HL-60 (cell line): ENCODE measurements at places on chromosomes 12 and 14.

- peak; percentile 79 for DNase-seq
Measured at GRCh38 chr14:24113801-24114531, 611 bp upstream of the DCAF11 start.

DNA sequence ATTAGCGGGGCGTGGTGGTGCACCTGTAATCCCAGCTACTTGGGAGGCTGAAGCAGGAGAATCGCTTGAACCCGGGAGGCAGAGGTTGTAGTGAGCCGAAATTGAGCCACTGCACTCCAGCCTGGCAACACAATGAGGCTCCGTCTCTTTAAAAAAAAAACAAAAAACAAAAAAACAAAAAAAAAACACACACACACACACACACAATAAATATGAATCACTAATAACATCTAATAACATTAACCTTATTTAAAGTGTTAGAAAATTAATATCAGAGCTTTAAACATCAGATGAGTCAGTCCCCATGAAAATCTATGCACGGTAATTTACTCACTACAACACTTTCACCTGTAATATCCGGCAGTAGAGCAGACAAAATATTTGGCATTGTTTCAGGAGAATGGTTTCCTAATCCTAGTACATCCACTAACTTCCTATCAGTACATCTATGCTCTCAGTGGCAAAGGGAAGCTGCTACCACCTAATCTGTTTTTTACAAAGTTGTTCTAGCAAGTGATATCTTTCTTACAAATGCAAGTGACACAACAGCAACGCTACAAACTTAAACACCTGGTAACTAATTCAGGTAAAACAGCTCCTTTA lies 36.2 kb downstream of the MED13L start:
- no peak for DNase-seq

- no peak for DNase-seq
Measured at GRCh38 chr12:14951851-14952250, 9.6 kb downstream of the ARHGDIB start.

- no peak for DNase-seq
Measured at GRCh38 chr14:72970058-72970630, 43.9 kb downstream of the DCAF4 start.

GRCh38 chr14:95240859-95241813 lies 78.6 kb downstream of the CLMN start:
- DNase-seq = no peak

- no peak for DNase-seq
Measured at GRCh38 chr12:6735448-6736191, 11.8 kb downstream of the COPS7A start.

DNA sequence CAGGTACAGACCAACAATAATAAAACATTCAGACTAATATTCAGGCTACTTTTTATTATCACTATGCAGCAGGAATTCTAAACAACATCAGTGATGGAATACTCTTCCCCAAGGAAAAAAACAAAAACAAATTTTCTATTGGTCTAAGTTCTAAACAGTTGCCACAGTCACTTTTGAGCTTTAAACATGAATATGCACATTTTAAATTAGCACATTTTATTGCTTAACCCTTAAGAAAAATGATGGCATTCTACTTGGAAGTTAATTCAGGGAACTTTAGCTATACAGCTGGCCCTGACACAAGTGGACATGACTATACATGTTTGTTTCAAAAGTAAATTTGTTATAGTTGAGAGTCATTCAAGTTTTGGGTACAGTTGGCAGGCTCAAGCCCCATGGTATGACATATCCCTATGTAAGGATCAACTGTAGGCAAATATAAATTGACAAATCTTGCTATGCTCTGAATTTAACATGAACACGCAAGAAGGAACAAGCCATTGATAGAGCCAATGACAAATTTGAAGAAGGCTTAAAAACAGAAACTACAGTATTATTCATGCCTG lies 224.3 kb upstream of the AMIGO2 start:
- DNase-seq = no peak

DNA sequence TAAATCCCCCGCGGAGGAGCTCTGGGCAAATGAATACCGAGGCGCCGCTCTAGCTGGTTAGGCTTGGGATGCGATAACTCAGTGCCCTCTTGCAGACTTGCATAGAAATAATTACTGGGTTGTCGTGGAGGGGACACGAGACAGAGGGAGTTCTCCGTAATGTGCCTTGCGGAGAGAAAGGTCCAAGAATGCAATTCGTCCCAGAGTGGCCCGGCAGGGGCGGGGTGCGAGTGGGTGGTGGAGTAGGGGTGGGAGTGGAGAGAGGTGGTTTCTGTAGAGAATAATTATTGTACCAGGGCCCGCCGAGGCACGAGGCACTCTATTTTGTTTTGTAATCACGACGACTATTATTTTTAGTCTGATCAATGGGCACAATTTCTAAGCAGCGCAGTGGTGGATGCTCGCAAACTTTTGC lies 2.5 kb upstream of the TBX5 start:
- DNase-seq = no peak

DNA sequence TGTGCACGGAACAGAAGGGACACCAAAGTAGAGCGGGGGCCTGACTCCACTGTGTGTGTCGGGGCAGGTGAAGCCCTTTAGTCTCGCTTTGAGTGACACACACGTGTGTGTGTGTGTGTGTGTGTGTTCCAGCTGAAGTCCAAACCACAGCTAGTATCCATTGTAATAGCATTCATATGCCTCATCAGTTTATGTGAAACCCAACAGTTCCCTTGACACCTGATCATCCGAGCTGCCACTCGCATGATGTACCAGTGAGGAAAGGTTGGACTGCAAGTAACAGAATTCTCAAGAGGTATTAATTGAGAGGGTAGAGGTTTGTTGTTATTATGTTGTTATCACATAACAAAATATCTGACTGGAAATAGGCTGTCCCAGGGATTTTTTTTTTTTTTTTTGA lies 16.4 kb downstream of the CCDC63 start:
- no peak for DNase-seq

DNA sequence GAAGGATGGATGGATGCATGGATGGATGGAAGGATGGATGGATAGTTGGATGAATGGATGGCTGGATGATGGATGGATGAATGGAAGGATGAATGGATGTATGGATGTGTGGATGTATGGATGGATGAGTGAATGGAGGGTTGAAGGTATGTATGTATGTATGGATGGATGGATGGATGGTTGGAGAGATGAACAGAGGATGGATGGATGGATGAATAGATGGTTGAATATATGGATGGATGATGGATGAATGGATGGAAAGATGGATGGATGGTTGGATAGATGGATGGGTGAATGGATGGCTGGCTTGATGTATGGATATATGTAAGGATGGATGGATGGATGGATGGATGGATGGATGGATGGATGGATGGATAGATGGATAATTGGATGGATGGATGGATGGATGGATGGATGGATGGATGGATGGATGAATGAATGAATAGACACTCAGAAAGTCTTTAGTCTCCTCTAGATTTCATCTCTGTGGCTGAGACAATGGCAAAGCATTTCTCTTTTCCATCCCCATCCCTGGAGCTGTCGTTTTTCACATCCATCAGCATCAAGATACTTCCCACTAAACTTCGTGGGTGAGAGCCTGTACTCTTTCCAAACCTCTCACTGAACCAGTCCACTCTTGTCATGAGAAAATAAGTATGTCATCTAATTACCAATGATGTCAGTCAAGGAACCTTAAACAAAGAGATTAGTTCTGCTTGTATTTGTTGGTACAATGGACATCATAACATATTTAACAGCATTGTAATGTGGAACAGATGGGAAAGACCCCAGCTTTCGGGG lies 74.8 kb upstream of the CLMN start:
- DNase-seq = no peak

GRCh38 chr12:113290506-113290905 lies 44.4 kb downstream of the SLC8B1 start:
- no peak for DNase-seq

DNA sequence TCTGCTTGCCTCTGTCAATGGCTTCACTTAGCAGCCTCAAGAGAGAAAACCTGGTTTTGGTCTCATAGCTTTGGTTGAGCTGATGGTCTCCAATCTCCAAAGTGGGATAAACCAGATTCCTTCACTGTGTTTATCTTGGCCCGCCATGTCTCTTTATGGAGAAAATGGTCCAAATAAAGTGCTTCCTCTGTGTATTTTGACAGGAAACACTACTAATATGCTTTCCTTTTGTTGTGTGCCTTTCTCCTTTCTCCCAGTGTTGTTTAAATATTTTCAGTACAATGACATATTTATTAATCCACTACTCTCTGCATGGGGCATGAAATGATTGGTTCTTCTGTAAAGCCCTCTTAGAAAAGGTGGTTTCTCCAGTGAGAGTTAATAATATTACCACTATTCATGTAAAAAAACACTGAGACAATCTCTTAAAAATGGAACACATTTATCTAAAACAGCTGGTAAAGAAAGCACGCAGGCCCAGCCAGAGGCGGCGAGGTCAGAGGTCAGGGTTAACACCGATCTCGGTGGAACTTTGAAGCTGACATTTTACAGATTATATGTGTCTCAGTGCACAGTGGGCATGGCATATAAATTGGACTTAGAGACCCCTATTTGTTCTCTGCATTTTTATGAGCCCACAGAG lies 24.2 kb downstream of the TMEM30B start:
- no peak for DNase-seq

DNA sequence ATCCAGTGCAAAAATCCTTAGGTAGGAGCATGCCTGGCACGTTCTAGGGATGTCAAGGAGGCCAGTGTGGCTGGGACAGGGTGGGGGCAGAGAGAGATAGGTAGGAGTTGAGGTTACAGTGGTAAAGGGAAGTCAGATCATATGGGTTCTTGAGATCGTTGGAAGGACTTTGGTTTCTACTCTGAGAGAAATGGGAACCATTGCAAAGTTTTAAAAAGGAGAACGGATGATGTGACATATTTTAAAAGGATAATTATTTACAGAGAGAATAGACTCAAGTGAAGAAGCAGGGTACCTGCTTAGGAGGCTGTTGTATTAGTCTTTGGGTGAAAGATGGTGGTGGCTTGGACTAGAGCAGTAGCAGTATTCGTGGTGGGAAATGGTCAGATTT lies 47.6 kb upstream of the ATP2B1 start:
- DNase-seq = peak; percentile 43

DNA sequence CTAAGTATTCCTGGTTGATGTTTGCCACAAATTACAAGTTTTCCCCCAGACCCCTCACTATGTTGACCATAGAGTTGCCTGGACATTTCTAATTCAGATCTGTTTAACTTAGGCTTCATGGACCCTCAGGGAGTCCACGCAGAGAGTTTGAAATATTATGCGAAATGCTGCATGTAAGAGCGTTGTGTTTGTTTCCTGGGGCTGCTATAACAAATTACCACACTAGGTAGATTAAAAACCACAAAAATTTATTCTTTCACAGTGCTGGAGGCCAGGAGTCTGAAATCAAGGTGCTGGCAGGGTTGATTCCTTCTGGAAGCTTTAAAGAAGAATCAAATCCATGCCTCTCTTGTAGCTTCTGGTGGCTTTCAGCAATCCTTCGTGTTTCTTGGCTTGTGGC lies 177.9 kb upstream of the KITLG start:
- no peak for DNase-seq

DNA sequence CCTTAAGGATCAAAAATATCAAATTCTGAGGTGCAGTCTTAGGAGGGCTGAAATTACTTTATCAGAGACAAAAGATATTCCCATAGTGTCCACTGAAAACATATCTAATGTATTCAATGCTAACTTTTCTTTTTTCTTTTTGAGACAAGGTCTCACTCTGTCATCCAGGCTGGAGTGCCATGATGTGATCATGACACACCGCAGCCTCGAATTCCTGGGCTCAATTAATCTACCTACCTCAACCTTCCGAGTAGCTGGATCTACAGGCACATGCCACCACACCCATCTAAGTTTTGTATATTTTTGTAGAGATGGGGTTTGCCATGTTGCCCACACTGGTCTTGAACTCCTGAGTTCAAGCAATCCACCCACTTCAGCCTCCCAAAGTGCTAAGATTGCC lies 68.3 kb downstream of the ZC3H14 start:
- no peak for DNase-seq

GRCh38 chr12:96294831-96295230 lies 100.7 kb downstream of the ELK3 start:
- DNase-seq = no peak

GRCh38 chr14:100873096-100873482 lies 30.4 kb downstream of the RTL1 start:
- no peak for DNase-seq

- no peak for DNase-seq
Measured at GRCh38 chr14:52042371-52043289, 26.2 kb downstream of the NID2 start.

DNA sequence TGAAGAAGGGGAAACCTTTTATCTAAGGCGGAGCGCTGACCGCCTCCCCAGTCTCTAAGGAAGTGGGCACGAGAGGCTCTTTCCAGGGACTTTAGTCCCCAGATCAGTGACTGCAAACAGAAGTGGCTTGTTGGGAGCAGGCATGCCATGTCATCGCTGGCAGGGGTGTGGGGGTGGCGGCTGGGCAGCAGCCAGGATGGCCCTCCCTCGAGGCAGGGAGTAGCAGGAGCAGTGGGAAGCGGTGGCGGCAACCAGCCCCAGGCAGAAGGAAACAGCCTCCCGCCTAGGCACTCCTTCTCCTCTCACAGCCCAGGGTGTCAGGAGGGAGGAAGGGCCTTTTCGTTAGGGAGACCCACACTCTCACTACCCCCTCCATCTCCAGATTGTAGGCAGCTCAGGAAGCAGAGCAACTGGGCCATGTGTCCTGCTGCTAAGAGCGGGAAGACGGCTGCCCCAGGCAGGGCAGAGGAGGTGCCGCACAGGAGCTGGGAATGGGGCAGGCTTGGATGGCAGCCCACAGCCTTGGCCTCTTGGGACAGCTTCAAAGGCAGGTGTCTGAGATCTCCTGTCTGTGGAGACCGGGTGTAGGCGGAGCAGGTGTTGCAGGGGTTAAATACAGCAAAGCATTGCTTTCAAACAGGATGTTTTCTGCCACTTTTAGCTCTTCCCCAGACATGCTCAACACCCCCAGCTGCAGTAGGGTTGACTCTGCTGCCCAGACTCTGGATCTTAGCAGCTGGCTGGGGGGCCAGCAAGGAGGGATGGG lies 21.8 kb downstream of the VDR start:
- DNase-seq = no peak

GRCh38 chr14:101834800-101835547 lies 73.5 kb downstream of the PPP2R5C start:
- DNase-seq = no peak

DNA sequence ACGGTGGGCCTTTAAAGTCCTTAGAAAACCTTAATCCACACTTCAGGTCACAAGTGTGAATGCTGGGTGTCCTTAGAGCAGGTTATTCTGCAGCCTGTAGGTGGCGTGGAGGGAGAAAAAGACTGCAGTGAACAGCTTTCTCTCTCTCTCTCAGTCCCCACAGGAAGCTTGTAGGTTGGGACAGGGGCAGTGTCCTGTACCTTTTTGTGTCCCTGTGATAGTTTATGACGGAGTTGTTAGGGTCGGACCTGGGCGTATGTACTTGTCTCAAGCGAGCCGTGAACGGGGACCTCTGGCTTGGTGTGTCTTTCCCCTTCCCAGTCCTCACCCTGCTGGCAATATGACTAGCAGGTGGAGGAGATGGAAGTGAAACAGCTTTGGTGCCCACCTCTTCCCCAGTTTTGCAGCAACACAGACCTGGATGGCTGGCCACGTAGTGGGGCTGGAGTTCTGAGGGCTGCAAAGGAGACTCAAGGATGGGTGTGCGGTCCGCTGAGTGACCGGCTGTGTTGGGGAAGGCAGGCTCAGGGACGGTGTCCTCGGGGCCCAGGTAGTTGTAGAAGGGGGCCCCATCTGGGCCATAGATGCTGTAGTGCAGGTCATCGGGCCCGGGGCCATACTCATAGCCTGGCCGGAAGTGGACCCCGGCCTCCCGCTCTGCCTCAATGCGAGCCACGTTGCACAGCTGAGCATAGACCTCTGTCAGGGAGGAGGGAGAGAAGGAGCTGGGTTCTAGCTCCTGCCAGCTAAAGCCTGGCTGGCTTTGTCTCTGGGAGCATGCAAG lies 8.9 kb downstream of the ISCA2 start:
- DNase-seq = peak; percentile 21

- no peak for DNase-seq
Measured at GRCh38 chr14:101966742-101967141, 2.4 kb downstream of the DYNC1H1 start.
